ENCODE measurements at places on chromosomes 13 and 19. TPM values are rescaled to one million over a fixed set of nuclear protein-coding genes. Genes with fewer than 3 reads are reported as not detected.
A peak's percentile ranks its signal among the peaks of the same experiment; 100 is the strongest.

The CYP2B6 gene
- not detected for total RNA-seq

The ESD gene
- 76.9 TPM for total RNA-seq

The CCDC8 gene
- total RNA-seq, result not detected

The TEKTIP1 gene
- 6.6 TPM for total RNA-seq

The SIGLEC10 gene
- 0.88 TPM for total RNA-seq

The ARHGEF7 gene
- total RNA-seq, result 68.9 TPM

The MEIS3 gene
- total RNA-seq, result 0.18 TPM

GRCh38 chr19:293436-294110 is 2.4 kb upstream of the PLPP2 start:
- DNase-seq, result no peak

DNA sequence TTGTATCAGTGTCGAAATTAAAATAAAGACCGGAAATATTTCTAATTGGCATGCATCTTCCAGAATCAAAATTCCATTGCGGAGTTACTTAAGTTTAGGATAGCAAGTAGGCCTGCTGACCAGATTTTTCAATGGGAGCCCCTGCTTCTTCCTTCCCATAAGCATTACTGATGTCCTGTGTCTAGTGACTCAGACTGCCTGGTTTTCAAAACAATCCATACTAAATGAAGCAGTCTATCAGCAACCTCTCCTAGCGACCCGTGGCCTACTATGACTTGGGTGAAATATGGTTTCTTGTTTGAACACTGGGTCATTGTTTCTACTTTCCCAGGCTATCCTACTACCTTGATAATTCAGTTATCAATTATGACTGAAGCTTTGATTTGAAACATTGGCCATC is 571.6 kb downstream of the TBC1D4 start:
- DNase-seq, result no peak

DNA sequence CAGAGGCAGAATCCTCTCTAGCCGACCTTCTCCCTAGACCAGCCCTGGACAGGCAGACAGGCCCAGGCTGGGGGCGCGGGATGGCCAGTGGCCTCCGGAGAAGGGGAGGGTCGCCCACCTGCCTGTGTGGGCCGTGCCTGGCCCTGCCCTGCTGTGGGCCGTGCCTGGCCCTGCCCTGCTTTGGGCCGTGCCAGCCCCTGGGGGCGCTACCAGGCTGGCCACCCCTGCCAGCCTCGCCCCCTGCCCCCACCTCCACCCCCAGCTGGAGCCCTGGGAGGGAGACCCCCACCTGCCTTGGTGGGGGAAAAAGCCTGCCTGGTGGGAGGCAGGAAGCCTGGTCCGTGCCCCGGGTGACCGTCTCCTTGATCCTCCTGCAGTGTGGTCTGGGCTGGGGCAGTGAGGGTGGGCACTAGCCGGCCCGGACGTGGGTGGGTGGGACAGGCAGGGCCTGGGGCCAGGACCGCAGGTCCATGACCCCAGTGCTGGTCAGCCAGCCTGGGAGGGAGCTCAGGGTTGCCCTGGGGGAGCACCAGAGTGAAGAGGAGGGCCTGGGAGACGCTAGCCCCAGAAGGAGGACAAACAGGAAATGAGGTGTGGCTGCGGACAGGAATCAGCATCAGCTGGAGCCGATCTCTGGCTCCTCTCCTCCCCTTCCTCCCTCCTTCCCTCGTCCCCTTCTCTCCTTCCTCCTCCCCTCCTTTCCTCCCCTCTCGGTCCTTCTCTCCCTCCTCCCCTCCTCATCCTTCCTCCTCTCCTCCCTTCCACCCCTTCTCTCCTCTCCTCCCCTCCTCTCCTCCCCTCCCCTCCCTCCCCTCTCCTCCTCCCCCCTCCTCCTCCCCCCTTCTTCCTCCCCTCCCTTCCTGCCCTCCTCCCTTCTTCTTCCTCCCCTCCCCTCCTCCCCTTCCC is 5.1 kb upstream of the MKNK2 start:
- DNase-seq, result peak; percentile 59

- no peak for DNase-seq
Measured at GRCh38 chr13:53104136-53104535, 75.5 kb downstream of the OLFM4 start.

GRCh38 chr19:4277191-4277696 is 1.8 kb upstream of the SHD start:
- DNase-seq, result no peak

GRCh38 chr19:10388957-10389356 is 8.6 kb upstream of the TYK2 start:
- DNase-seq, result peak; percentile 81

- no peak for DNase-seq
Measured at GRCh38 chr19:5108123-5108596, 139.2 kb downstream of the KDM4B start.

GRCh38 chr13:34623331-34623730 is 318.7 kb upstream of the NBEA start:
- no peak for DNase-seq

DNA sequence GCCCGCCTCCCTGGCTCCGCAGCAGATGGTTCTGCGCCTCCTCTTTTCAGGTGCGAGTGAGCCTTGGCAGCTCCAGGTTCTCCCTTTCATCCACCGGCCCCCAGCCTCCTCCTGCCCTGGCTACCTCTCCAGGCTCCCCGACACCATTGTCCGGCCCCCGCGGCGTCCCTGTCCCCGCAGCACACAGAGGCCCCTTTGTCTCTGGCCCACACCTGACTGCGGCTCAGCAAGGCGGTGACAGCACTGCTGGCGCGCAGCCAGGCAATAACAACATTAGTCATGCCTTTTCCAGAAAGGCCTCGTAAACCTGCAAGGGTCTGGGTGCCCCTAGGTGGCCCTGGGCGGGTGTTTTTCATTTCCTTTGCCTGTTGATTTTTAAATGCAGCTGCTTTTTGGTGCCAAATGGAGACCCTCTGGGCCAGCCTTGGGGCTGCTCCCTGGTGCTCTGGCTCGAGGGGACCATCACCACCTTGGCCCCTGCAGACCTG is 73.2 kb upstream of the MEDAG start:
- peak; percentile 48 for DNase-seq

DNA sequence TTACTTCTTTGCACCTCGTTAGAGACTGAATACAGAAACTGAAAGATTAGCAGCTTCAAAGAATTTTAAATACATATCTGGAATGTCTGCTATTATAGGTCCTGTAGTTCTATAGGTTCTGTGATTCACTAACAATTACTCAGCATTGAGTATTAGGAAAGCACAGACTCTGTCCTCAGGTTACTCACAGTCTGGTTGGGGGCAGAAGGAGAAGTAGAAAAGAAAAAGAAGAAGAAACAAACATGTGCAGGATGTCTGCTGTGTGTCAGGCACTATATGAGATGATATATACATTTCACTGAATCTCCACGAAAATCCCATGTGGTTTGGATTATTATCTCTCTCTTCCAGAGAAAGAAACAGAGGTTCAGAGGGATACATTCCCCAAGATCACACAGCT is 40.1 kb downstream of the SERTM1 start:
- DNase-seq, result no peak

DNA sequence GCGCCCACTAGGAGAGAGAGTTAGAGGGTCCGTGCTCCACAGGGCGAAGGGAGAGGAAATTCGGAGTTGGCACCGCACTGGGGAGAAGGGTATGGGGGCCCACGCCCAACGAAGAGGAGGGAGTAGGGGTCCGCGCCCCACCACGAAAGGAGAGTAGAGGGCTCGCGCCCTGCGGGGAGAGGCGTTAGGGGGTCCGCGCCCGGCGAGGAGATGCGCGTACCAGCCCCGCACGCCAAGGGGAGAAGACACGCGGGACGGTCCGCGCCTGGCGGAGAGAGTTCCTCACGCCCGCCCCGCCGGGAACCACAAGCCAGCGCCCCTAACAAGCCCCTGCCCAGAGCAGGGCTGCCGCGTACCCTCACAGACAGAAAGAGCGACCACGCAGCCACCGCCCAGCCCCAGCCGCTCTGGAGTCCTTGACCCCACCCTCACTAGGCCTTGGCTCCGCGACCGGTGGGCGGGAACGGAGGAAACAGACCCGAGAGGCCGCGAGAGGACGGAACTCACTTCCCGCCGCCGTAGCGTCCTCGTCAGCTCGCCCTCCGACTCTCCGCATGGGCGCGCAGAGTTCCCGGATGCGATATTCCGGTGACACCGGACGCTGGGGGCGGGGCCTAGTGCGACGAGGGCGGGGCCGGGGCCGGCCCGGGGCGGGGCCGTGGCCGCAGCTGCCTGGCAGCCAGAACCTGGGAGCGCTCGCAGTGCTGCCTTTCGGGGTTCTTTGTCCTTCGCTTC is 20.0 kb upstream of the ZSCAN18 start:
- no peak for DNase-seq

DNA sequence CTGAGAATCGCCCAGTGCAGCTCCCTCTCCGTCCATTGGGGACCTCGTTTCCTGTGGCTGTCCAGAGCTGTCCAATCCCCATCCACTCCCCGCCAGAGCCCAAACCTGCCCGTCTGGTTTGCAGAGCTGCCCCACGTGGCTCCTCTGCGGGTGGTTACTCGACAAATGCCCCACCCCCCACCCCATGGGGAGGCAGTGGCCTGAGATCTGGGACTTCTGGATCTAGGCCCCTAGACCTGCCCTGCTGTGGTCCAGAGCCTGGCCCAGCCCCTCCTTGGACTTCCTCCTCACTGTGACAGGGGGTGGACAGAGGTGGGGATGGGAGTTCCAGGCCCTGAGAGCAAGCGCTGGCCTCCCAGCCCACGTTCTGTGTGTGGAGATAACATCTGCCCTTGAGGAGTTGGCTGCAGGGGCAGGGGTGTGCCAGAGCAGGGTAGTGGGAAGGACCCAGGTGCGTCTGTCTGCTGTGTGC is 29.1 kb downstream of the PAK4 start:
- no peak for DNase-seq

- no peak for DNase-seq
Measured at GRCh38 chr19:40339018-40339728, 9.0 kb downstream of the C19orf47 start.

DNA sequence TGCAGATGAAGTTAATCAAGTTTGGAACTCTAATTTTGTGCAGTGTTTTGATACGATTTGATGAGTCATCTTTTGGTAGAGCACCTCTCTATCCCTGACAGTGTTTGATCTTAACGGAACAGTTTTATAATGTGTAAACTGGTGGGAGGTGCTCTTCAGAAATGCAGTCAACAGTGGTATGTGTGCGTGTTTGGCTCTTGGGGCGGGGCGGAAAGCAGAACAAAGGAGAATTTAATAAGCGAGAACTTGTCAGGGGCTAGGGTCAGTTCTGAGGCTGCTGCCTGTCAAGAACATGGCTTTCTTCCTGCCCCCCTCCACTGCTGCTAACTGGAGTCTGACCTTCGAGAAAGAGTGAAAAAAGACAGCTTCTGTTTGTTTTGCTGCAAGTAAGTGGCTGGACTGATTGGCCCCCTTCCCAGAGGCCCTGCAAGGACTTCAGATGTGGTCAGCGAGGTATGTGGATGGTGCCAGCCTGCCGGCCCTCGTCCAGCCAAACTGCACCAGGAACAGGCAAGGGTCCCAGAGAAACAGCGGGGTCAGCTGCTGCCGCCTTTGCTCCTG is 40.8 kb downstream of the BBC3 start:
- peak; percentile 48 for DNase-seq

GRCh38 chr19:28294395-28294794 is 918.6 kb downstream of the UQCRFS1 start:
- DNase-seq, result no peak

DNA sequence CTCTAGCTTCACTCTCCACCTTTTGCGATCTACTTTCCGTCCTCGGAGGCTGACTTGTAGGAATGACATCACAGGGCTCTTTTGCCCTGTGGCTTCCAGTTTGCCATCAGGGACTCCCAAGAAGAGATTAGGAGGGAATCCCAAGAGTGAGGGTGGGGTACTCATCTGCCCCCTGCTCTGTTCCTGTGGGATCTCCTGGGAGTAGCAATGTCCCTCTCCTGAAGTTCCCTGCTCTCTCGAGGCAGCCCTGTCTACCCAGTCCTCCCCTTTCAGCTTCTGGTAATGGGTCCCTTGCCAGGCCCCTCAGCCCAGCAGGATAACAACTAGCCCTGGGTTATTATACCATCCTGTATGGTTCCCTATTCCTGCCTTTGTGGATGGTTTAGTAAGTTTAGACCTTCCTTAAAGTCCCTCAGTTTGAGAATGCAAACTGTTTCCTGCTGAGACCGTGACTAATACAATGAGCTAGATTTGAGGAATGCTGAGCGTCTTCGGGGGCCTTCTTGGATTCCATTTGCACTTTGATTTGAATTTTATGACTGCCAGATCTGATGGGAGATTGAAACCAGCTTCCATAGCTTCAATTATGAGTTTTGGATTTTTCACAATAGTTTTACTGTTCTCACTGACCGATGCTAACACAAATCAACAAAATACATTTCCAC is 73.7 kb upstream of the IPO5 start:
- DNase-seq, result no peak

DNA sequence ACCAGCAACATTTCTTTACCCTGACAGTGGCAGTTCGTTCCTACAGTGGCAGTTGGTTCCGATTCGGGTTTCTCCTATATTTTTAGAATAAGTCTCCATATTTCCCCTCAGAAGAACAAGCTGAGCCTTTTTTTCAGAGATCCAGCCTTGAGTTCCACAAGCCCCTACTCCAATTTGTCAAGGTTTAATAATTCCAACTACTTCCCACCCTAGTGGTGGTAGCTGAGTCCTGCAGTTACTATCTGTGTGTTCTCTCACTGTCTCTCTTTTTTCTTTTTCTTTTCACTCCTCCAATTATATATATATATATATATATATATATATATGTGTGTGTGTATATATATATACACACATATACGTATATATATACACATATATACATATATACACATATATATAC is 1347.3 kb downstream of the PCDH9 start:
- DNase-seq, result no peak

GRCh38 chr19:29040292-29040691 is 172.7 kb downstream of the UQCRFS1 start:
- no peak for DNase-seq

- peak; percentile 60 for DNase-seq
Measured at GRCh38 chr13:30654430-30654829, 36.7 kb downstream of the USPL1 start.

- DNase-seq, result no peak
Measured at GRCh38 chr19:38707512-38708114, 36.7 kb downstream of the CAPN12 start.

- DNase-seq, result no peak
Measured at GRCh38 chr13:81283561-81283960, 942.6 kb upstream of the SPRY2 start.

DNA sequence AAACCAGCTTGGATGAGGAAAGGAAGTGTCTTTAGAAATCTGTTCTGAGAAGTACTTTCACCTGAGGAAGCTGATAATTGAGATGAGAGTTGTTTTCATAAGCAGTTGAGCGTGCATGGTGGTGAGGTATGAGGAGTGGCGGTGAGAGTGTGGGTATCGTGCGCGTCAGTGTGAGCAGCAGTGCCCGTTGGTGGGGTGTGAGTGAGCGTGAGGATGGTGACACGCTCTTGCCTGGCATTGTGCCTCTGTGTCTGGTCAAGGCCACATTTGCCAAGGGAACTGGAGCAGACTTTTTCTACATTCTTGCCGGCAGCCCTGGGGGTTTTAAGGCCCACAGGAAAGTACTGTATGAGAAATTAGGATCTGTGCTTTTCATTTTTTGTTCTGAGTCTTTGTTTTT is 36.5 kb upstream of the TEX29 start:
- DNase-seq, result no peak

- no peak for DNase-seq
Measured at GRCh38 chr13:95023405-95023804, 277.8 kb downstream of the ABCC4 start.

- DNase-seq, result no peak
Measured at GRCh38 chr13:89432997-89433396, 1761.8 kb downstream of the SLITRK5 start.

GRCh38 chr19:29843180-29844051 is 31.6 kb downstream of the CCNE1 start:
- DNase-seq, result peak; percentile 28

Measured in activated CD4-positive, alpha-beta memory T cell treated with anti-CD3 and anti-CD28 coated beads, Interleukin-2, amount 10 ng/mL, durations not matched to agents 7 days and 5 days (primary cell).